CD4-positive, alpha-beta T cell treated with Interleukin-4 for 4 hours (primary cell): ENCODE measurements at places on chromosomes 7 and 10.

DNA sequence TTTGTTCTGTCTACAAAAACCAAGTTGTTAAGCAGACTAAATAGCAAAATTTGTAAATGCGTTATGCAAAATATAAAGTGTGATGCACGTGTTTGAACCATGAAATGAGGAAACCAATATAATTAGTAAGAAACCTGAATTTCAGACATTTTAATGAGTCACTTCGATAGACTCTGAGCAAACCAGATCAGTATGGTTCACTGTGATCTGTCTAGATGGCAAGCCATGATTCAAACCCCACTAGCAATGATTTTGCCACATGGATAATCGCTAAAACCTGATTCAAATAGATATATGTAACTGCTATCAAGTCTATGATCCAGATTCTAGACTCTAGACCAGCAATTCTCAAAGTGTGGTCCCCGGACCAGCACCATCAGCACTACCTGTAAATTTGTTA, 24.8 kb downstream of the ZC3HAV1 start:
- DNase-seq, result peak; percentile 46

DNA sequence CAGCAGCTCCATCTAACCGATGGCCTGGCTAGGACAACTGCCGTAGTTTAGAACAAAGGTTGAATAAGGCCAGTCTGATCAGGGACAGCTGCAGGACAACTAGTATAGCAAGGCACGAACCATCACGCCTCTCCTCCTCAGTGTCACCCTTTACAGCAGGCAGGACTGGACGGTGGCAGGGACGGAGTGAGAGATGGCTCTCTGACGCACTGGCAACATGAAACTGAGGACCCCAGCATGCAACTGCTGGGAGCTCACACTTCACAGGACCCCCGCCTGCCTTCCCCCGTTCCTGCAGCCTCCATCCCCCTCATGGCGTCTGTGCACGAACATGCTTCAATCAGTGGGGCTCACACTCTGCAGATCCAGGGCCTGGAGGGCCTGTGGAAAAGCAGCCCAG, 53.7 kb downstream of the ZRANB1 start:
- DNase-seq, result no peak

DNA sequence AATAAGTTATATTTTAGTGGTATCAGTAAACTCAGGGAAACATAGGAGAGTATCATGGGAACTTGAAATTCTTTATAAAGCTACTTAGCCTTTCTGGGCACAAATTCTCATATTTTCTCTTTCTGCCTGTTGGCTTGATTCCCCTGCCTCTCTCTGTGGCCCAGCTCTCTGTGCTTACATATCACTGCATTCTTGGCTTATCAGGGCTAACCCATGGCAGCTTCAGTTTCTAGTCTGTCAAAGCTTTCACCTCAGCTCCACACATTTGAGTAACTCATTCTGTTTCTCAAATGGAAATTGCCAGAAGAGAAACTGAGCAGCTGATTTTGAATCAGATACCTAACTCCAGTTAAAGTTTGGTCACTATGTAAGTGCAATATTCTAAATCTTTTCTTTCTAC, 713.1 kb downstream of the DNAJB9 start:
- DNase-seq, result no peak

GRCh38 chr10:12432402-12433189, 83.2 kb downstream of the CAMK1D start:
- DNase-seq, result no peak

GRCh38 chr10:117929327-117930067, 117.2 kb downstream of the RAB11FIP2 start:
- no peak for DNase-seq

- DNase-seq, result no peak
Measured at GRCh38 chr7:14073988-14074387, 84.5 kb upstream of the ETV1 start.

DNA sequence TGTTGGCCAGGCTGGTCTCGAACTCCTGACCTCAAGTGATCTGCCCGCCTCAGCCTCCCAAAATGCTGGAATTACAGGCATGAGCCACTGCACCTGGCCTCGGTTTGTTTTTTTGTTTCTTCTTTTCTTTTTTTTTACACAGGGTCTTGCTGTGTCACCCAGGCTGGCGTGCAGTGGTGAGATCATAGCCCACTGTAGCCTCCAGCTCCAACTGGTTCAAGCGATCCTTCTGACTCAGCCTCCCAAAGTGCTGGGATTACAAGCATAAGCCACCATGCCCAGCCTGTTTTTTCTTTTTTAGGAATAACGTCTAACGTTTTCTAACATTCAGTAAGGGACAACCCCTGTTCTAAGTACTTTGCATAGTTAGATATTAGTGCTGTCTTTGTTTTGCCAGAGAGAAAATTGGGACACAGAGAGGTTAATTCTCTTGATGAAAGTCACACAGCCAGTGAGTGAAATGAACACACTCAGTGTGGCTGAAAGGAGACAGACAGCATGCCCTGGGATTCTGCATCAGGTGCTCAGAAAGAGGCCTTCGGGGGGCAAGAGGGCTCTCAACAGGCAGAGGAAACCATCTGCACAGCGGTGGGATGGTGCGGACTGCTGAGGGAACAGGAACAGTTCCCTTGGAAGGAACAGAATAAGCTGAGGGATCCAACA, 4.3 kb downstream of the LIMK1 start:
- DNase-seq, result no peak

DNA sequence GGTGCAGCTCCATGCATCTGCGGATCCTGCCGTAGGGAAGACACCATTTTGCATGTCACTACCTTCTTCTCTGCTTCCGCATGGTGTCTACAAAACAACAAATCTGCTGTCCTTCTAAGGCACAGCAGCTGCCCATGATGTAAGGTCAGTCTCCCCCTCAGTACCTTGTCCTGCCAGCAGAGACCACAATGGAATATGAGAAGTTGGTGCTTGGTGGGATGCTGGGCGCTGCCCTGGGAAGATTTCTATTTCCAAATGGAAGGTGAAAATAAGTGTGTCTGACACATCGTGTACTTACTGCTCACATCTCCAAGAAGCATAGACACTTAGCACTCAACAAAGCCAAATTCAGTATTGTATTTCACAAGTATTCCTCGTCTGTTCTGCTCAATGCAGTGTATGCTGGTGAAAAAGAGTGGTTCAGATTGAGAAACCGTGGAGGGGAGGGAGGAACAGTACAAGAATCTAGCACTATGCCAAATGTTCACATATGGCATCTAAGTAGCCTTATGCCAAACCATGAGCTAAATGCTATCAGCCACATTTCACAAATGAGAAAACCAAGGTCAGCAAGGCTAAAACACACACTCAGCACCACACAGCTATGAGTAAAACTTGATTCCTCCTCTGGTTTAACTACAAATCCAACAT, 95.0 kb downstream of the GRB10 start:
- no peak for DNase-seq

GRCh38 chr10:91163869-91164474, 56.5 kb upstream of the PCGF5 start:
- peak; percentile 83 for DNase-seq

DNA sequence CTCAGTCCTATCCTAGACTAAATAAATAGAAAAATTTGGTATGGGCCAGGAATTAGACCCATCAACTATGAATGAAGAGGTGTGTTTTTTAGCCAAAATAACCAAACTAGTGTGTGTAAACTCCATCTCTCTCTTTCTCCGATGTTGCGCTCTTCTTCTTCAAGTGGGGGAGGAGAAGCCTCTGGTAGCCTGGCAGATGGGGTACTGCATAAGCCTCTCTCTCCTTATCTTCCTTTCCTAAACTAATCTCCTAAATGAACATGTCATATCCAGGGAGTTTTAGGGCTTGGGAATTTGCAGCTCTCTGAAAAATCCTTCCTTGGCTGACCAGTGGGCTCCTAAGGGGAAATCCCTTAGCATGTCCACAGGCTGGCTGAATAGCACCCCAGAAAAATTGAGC, 56.3 kb upstream of the RAPGEF5 start:
- DNase-seq, result no peak

DNA sequence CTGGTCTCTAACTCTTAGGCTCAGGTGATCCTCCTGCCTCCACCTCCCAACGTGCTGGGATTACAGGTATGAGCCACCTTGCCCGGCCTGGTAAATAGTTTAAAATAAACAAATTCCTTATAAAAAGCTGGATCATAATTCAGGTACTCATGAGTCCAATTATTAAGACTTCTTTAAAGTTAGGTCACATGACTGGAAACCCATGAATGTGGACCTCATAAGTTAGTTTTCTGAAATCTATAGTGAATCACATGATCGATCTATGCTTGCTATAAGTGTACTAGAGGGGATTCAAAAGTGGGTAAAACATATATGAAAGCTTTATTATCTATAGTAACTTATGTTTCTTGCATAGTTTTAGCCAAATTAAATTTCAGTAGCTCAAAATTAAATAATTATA, 14.3 kb downstream of the NT5C3A start:
- no peak for DNase-seq

DNA sequence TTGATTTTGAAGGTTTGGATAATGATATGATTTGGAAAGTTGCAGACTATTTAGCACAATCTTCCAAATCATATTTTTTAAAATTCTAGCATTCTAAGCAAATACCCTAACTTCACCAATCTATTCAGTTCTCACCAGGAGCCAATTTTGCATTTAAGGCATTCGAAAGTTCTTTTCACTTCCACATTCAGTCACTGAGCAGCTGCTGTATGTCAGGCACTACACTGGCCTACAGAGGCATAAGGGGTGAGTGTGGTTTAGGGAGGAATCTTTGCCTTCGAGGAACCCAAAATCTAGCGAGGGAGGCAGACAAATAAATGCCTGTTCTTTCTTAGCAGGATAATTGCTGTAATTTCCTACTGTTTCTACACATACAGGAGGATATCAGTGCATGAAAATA, 10.7 kb upstream of the UCN3 start:
- no peak for DNase-seq

DNA sequence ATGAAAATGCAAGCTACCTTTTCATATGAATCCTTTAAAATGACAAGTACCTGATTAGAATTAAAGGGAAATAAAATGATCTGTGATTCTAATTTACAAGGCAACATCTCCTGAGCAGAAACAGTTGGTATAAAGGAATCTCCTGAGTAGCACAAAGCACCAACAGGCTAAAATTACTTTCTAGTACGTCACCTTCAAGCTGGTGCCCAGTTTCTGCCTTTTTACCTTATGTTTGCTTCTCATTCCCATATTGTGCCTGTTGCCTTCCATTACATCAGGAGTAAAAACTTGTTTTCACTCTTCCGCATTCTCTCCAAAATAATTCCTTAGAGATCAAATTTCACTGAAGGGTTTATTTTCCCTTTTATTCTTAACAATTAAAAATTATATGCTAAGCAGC, 587.1 kb upstream of the KCND2 start:
- DNase-seq, result no peak

DNA sequence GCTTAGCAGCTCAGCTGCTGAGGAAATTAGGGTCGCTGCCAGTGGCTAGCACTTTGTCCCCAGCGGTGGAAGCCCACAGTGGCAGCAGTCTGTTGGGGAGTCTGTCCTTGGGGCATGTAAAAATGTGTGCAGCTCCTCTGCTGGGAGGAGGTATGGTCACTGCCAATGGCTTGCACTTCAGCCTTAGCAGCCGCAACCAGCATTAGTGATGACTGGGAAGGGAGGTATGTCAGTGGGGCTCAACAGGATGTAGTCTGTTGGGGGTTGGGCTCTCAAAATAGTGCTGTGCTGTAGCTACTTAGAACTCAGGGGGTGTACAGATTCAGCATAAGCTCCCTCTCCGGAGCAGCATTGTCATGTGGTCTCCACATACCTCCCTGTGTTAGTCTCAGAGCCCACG, 189.9 kb downstream of the ZEB1 start:
- DNase-seq, result no peak

- no peak for DNase-seq
Measured at GRCh38 chr10:61271127-61271780, 181.9 kb downstream of the TMEM26 start.

DNA sequence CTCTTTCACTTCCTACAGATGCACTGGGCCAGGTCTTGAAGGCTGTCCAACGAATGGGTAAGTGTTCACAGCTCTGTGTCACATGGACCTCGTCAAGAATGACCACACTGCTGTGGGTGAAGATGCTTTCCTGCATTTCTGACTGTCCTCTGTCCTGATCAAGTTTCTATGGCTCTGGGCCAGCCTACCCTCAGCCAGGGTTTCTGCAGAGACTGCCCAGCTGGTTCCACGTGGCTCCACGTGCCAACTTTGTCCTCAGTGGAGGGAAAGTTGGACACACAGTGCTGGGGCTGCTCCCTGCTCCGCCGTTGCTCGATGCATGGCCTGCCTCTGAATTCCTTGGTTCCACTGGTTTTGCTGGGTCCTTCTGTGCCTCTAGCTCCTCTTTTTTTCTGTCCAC, 152.3 kb downstream of the EGFR start:
- DNase-seq, result no peak

GRCh38 chr7:26115650-26116049, 36.3 kb upstream of the NFE2L3 start:
- DNase-seq, result no peak

DNA sequence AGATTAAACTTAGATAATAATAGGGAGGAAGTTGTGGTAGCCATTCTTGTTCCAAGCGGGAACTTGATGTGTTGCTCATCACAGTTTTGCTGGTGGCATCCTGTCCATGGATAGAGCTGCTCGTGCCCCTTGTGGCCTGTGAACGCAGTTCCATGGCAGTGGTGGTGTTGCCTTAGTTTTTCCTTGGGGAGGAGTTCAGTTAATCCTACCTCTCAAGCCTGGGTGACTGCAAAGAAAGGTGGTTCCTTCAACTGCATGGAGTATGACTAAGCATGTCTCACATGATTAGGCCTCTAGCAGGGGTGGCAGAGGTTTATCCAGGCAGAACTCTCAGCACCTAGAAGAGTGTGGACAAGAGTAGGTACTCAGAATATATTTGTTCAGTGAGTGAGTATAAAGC, 99.7 kb downstream of the MAPK8 start:
- no peak for DNase-seq

DNA sequence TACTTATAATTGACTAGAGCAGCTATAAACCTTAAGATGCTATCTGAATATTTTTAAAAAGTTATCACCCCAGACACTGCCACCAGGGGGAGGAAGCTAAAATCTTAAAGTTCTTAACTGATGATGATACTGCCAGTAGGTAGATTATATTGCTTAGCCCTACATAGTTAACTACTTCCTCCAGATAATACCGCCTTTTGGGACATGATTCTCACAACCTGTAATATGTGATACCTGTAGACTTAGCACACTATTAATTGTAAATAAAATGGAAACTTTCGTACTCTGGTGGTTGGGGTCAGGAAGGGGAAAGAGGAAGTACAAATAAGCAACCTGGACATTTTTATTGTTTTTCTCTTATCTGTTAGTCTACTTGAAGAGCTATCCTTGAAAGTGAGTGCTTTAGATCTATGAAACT, 268.9 kb downstream of the ADK start:
- peak; percentile 37 for DNase-seq

- DNase-seq, result no peak
Measured at GRCh38 chr10:89553064-89553734, 17.8 kb upstream of the SLC16A12 start.

DNA sequence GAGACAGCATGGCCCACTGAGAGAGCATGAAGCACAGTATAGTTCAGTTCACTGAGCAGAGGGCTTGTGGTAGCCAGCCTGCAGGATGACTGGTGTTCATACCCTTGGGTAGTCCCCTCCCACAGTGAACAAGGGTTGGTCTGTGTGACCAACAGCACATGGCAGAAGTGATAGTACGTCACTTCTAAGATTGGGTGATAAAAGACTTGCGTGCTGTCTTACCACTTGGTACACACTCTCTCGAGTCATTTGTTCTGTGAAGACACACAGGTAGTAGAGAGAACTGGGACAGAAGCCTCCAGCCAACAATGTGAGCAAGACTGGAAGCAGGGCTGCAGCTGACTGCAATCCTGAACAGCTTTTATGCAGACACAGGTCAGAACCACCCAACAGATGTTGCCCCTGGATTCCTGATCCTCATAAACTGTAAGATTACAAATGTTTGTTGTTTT, 14.6 kb downstream of the EPC1 start:
- DNase-seq, result peak; percentile 89

- no peak for DNase-seq
Measured at GRCh38 chr7:55524558-55525310, 47.6 kb downstream of the VOPP1 start.
